ENCODE measurements at places on chromosomes 7 and 10.
A peak's percentile ranks its signal among the peaks of the same experiment; 100 is the strongest.

DNA sequence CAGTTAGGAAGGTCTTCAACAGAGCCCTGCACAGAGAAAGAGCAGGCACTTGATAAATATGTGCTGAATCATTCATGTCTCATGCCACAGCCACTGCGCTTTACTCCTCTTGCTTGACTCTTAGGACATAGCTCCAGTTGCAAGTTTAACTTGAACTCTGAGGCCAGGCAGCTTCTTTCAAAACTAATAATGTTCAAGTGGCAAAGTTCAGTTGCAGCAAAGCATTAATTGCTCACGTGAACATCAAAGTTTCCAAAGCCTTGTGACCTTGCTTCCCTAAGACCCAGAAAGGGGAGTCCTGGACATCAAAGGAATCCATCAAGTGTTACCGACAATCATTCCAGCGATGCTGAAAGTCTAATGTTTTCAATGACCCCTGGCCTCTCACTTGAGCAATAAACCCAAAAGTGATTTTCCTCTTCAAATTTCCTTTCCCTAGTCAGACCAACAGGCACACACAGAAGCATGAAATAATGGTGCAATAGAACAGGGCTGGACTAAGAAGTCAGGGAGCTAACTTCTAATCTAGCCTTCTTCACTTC, 21.8 kb upstream of the TECTB start:
- DNase-seq, result no peak

GRCh38 chr10:77187376-77187999, 450.1 kb downstream of the KCNMA1 start:
- DNase-seq, result no peak

DNA sequence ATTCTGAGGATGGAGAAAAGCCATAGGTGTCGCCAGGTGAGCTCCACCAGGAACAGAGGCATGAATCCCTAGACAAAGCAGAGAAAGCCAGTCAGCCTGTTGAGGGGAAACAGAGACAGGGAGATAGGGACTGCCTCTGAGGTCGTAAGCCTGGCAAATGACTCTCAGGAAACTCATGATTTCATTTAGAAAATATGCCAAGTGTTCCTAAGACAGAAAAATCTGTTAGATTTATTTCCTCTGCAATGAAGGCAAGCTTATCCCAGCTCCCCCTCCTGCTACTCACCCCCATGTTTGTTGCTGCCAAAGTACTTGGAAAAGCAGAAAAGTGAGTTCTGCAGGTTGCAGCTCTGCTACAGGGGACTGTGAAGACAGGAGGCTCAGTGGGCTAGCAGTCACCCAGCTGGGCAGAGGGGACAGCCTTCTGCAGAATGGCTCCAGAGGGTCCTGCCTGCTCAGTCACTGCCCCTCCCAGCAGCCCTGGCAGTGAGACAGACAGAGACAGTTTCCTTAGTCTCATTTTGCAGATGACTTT, 184.3 kb downstream of the ADRA2A start:
- no peak for DNase-seq

DNA sequence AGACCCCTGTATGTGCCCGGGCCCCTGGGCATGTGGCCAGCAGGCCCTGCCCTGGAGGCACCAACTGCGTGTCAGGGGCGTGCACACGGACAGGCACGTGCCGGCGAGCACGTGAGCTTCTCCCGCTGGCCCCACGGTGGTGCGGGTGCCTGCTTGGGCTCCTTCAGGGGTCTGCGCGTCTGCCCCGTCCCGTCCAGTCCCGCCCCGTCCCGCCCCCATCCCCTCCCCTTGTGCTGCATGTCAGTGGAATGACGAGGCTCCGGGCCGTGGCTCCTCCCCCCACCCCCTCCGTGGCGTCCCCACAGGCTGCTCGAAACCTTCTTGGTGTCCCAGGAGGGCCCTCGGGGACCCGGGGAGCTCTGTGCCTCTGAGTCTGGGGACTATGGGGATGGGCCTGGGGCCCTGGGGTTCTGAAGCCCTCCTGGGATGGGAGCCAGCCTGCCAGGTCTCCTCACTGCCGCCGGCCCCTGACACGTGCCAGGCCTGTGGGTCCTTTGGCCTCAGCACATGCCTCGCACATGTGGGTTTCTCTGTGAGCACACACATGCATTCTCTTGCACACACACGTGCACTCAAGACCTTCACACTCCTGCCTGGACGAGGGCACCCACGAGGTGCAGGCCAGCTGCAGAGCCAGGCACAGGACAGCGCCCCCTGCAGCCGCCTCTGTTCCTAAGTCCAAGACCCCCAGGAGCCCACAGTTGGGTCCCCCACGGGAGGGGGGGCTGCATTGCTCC, 27.5 kb upstream of the AMZ1 start:
- DNase-seq, result no peak

- no peak for DNase-seq
Observed at GRCh38 chr10:131187926-131188325, 123.6 kb downstream of the TCERG1L start.

GRCh38 chr10:6048281-6049030, 13.7 kb downstream of the IL2RA start:
- DNase-seq, result no peak

- DNase-seq, result no peak
Observed at GRCh38 chr10:25504306-25504705, 329.5 kb downstream of the GPR158 start.

GRCh38 chr10:102246261-102246660, 929 bp downstream of the GBF1 start:
- DNase-seq, result no peak

DNA sequence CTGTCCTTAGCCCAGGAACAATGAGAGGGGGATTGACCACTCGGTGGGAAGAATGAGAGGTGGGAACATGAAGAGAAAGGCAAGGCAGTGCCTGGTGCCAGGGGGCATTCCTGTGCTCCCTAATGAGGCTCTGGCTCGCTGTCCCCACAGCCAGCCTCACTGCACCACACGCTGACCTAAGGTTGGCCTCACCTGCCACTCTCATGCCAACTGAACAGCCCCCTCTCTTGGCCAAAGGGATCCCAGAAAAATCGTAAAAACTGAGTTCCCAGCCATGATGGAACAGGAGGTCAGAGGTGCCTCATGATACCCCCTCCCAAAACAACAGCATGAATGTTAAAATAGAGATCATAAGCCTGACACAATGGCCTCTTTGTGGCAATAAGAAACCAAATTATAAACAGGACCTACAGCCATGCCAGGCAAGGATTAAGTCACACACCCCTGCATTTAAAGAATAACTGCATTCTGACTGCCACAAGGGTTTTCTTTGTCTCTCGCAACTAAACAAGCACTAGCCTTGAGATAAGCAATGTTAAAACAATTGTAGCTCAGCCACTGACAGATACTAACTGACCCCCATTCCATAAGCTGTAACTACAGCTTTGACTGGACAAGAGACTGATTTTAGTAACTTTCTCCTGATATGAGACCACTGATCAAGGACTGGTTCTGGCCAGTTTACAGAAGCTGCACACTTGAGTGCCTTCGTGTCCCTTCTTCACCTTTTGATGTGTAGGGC, 149.2 kb downstream of the SH2D4B start:
- no peak for DNase-seq

- DNase-seq, result peak; percentile 4
Observed at GRCh38 chr10:16717622-16718395, 99.4 kb downstream of the RSU1 start.

DNA sequence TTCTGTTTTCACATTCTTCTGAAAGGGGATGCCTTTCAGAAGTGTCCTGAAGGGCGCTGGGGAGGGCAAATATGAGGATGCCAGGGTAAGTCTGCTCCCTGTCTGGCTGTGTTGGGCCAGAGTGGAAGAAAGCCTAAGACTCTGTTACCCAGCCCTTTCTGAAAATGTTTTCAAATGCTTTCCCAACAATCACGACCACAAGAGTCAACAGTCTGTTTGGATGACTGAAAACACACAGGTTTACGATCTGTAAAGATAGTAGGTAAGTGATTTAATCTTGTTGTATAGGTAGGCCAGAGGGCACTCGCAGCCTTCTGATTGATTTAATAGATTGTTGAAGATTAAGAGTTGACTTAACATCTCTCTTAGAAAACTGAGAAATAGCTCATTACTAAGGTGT, 13.2 kb downstream of the SGPL1 start:
- DNase-seq, result no peak

DNA sequence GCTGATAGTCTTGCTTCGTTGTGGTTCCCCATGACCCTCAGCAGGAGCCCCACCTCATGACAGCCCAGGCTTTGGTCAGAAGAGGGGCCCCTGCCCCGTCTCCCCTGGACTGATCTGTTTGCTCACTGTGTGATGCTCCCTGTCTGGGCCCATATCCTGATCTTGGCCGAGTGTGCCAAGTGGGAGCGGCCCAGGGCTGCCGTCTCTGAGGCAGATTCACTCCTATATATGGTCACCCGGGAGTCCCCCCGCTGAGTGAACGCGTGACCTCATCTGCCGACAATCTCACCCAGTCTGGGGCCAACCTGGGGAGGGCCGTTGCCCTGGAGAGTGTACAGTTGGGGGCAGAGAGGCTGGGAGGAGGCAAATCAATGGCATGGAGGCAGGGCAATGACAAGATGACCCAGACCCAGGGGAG, 34.5 kb downstream of the PPIF start:
- DNase-seq, result no peak

GRCh38 chr10:79287973-79288723, 59.1 kb upstream of the PPIF start:
- no peak for DNase-seq

DNA sequence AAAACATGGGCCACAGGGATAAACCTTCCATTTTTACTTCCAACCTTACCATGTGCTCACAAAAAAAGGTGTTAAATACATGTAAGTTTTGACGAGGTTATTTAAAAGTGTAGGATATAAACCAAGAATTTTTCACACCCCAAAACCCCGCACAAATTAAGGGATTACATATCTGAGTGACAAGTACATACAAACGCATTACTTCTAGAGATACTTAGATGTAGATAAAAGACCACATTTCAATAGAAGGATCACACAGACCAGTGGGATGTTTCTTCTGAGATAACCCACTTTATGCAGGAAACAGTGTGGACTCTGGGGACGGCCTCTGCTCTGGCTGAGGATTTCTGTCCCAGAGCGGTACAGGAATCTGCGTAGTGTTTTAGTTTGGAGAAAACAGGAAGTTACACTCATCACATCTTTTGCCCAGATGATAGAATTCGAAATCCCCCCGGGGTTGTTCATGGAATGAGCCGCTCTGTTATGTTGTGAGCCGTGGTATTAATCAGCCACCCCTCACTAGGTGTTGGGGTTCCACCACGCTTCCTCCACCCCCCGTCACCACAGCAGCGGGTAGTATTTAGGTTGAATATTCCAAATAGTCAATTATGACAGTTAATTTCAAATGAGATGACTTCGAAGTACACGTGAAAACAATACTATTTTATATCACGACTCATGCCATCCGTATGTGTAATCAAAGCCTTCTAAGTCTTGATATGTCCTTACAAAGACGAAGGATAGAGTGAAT, 1.3 kb upstream of the CUL1 start:
- peak; percentile 72 for DNase-seq

- DNase-seq, result no peak
Observed at GRCh38 chr10:58019863-58020537, 247.7 kb downstream of the IPMK start.

- no peak for DNase-seq
Observed at GRCh38 chr7:3807824-3808223, 506.8 kb downstream of the SDK1 start.

- no peak for DNase-seq
Observed at GRCh38 chr10:58734116-58734515, 221.4 kb downstream of the BICC1 start.

DNA sequence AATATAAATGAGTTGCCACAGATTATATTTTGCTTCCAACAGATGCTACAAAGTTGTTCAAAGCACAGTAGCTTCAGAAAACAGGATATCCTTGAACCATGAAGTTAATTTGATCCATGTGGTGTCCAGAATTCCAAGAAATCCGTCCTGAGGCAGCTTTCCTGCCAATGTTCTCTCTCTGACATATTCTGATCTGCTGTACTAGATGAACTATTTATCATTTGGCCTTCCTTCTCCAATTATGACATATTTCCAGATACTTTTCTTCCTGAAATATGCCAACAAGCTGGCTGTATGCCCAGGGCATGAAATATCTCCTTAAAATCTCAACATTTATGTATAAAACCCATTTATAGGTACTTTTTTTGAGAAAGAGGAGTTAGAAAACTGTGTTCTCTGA, 141.1 kb downstream of the SPAG6 start:
- DNase-seq, result no peak

- DNase-seq, result no peak
Observed at GRCh38 chr10:61897671-61898434, 3.6 kb upstream of the ARID5B start.

GRCh38 chr10:792792-793100, 103.3 kb upstream of the DIP2C start:
- no peak for DNase-seq

DNA sequence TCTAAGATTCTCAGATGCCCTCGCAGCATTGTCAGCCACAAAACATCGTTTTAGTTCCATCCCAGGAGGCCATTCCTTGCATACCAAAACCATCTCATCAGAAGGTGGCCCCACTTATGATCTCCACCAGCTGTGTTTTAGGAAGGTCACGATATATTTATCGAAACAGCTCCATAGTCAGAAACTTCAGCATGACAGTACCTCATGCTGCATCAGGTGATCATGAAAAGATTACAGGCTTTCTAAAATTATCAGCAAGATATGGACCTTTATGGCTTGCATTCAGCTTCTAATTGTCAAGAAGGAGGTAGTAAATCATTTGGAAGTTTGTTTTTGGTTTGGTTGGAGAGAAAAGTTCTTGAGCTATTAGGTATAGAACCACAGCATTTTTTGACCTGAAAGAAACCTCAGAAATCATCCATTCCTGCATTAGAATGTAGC, 20.0 kb downstream of the JAZF1 start:
- DNase-seq, result no peak

DNA sequence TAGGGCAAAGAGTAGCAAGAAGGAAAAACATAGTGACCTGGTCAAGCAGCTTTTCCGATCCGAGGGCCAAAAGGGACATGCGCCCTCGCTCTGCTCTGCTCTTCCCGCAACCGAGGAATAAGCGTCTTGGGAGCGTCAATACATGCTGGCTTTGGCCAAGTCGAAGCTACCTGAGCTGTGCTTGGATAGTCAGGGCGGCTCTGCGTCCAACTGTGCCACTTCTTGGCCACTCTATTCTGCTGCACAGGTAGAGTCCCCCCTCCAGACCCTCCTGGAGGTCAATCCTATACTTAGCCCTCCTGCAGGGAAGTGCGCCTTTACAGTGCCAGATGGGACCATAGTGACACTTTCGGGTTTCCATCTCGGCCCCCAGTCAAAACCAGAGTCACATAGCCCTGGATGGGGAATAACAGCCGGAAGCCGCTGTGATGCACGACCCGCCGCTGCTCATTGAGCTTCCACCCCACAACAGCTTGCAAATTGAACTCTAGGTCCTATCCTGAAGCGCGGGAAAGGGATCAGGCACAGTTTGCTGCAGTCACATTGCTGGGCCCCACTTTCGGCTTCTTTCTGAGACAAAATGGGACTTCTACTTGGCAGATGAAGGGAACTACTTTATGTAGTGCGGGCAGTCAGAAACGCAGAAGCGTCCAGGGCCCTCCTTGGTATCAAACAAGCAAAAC, 1.1 kb upstream of the HPSE2 start:
- DNase-seq, result no peak

DNA sequence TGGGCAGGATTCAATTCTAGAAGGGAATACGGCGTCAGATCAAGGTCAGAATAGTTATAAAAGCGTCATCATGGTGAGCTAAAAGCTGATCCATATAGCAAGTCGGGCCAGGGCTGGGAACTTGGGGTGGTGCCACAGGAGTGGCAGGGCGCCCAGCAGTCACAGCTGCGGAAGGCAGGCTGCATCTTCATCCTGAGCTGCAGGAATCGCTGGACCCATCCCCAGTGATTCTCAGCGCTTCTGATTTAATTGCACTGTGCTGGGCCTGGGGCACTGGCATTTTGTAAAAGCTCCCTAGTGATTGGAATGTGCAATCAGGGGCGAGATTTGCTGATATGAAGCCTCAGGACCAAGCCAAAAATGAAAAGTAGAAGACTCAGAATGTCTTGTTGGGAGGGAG, 135.3 kb downstream of the CTTNBP2 start:
- no peak for DNase-seq

Data from Kasumi-1 (cell line).